ENCODE measurements at places on chromosomes 12 and 14. TPM values are rescaled to one million over a fixed set of nuclear protein-coding genes. Genes with fewer than 3 reads are reported as not detected.

DNA sequence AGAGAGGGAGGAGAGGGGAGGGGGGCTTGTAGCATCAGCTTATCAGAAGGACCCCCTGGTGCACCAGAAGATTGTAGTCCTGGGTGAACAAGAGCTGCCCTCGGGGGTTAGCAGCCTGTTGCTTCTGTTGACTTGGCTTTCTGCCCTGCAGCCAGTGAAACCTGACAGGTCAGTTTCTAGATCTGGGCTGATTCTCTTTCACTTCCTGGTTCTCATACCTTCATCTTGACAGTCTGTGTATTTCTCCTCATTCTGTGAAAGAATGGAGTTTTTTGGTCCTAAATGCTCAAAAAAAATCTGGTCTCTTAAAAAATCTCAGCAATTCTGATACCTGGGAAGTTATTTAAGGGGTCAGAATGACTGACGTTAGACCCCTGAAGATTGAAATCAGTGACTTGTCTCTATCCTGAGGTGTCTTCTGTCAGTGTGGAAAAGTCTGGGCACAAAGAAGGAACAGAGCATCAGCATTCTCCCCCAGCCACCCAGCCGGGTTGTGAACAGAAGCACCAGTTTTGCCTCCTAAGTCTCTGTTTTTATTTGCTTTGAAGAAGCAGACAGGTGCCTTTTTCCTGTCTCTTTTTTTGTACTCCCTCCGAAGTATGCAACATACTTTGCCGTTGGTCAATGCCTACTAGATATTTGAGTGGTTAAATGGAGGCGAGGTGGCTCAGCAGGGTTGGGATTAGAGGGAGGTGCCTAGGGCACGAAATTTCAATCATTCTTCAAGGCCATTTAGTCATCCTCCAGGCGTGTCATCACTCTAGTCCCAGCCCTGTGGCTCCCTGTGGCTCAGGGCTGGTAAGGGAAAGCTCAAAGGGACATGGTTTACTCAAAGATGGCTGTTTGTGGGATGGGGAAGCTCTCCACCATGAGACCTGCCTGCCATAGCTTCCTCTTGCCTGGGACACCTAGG, 24.0 kb downstream of the TTC9 start:
- peaks cover 60% of the 10 kb centered on the region for H3K36me3 ChIP-seq
- H3K27me3 ChIP-seq: no peaks in the 10 kb centered on the region
- H3K4me1 ChIP-seq: peaks cover 60% of the 10 kb centered on the region
- no peak overlapping the region for H3K4me3 ChIP-seq
- H3K27ac ChIP-seq: peak overlapping the region; percentile 74

- 0 out of 2 replicates have a peak, but pooled peaks cover 2% of the 10 kb centered on the region for H3K36me3 ChIP-seq
- no peaks in the 10 kb centered on the region for H3K27me3 ChIP-seq
- DNase-seq: no peak
- peak overlapping the region; percentile 48 for H3K27ac ChIP-seq
These were observed 116.6 kb upstream of the MED13L start for GRCh38 chr12:116393859-116394650.

DNA sequence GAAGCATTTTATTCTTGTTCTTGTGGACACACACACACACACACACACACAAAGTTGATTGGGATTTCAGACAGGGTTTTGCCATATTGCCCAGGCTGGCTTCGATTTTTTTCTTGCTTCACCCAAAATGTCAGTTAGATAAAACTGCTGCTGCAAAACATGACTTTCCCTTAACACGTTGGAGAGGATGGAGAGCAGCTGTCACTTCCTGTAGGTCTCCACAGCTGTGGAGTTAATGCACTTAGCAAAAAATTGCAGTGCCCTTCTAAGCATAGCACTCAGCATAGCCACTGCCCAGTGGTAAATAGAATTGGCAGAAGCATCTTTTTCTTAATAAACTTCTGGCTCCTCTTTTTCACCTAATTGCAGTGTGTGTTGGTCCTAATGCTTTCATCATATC, 54.5 kb downstream of the PDZRN4 start:
- no peaks in the 10 kb centered on the region for H3K36me3 ChIP-seq
- no peak overlapping the region for H3K4me3 ChIP-seq
- H3K27ac ChIP-seq: no peak overlapping the region
- no peaks in the 10 kb centered on the region for H3K27me3 ChIP-seq
- no peaks in the 10 kb centered on the region for H3K4me1 ChIP-seq

DNA sequence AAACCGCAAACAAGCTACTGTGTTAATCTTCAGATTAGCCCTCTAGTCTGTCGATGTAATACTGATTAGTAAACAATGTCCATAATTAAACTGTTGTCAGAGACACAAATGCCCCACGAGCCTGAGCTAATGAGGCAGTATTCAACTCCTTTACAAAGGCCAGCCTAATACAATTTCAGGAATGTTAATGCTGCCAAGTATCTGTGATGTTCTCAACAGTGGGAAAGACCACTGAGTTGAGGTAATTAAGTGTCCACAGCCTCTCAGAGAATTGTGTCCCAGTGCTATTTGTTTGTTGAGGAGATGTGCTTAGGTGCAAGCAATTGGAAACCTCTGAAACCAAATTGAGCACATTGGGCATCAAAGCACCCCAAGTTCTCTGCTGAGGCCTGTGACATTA, 139.4 kb upstream of the CDKN3 start:
- no peaks in the 10 kb centered on the region for H3K36me3 ChIP-seq
- DNase-seq: no peak
- peaks cover 32% of the 10 kb centered on the region for H3K4me1 ChIP-seq
- H3K27ac ChIP-seq: no peak overlapping the region
- no peak overlapping the region for H3K4me3 ChIP-seq

DNA sequence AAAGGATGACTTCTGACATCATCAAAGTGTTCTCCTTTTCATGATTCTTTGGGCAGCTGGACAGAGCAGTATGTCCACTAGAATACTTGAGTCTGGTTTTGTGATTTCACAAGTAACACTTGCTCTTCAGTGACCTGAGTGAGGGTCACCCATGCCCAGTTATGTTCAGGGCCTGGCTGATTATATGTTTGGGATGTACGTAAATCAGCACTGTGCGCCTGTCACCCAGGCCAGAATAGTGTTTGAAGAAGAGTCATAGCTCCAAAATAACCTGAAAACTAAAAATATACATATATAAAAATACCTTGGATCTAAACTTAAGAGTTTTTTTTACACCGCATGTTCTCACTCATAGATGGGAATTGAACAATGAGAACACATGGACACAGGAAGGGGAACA, 3.8 kb downstream of the BICD1 start:
- no peaks in the 10 kb centered on the region for H3K27me3 ChIP-seq
- H3K4me1 ChIP-seq: peaks cover 57% of the 10 kb centered on the region
- peak overlapping the region; percentile 3 for H3K27ac ChIP-seq
- peak overlapping the region; percentile 27 for H3K4me3 ChIP-seq
- no peak for DNase-seq
- H3K36me3 ChIP-seq: peaks cover 7% of the 10 kb centered on the region

DNA sequence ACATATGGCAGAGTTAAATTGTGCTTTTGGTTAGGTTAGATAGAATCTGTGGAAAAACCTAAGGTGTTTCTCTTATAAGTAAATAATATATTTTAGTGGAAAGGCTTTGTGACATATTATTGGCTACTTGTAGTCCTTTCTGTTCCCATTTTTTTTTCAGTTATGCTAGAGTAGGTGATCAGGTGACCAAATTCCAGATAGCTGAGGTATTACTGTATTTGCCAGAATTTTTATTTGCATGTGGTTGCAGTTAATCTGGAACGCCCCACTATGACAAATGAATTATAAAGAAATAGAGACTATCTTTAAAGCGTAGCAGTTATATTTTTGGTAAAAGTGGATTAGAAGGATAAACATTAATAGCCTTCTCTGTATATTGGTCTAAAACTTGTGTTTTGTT, 52.0 kb downstream of the ARHGAP5 start:
- H3K27me3 ChIP-seq: no peaks in the 10 kb centered on the region
- no peak overlapping the region for H3K27ac ChIP-seq
- no peak for DNase-seq
- H3K36me3 ChIP-seq: peaks cover 71% of the 10 kb centered on the region
- no peak overlapping the region for H3K4me3 ChIP-seq

- peaks cover 19% of the 10 kb centered on the region for H3K4me1 ChIP-seq
- H3K36me3 ChIP-seq: no peaks in the 10 kb centered on the region
- no peak overlapping the region for H3K27ac ChIP-seq
- H3K4me3 ChIP-seq: no peak overlapping the region
These were observed 52.8 kb downstream of the CRADD start for GRCh38 chr12:93729934-93730333.

DNA sequence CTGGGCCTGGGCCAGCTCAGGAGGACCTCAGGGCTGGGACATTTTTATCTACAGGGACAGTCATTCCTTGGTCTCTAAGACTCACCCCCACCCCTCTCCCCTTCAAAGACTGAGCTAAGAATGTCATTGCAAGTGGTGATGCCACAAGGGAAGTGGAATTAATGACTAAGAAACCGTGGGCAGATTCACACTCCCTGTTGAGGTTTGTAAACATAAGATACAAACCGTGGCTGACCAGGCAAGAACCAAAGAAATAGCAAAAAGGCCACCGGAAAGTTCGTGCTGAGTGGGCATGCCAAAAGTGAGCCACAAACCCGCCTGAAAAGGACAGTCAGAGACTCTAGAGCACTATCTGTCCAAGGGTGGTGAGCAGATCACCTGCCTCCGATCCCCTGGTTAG, 25.7 kb downstream of the NUAK1 start:
- H3K36me3 ChIP-seq: no peaks in the 10 kb centered on the region
- H3K27me3 ChIP-seq: no peaks in the 10 kb centered on the region
- peaks cover 86% of the 10 kb centered on the region for H3K4me1 ChIP-seq
- DNase-seq: no peak
- H3K4me3 ChIP-seq: no peak overlapping the region

DNA sequence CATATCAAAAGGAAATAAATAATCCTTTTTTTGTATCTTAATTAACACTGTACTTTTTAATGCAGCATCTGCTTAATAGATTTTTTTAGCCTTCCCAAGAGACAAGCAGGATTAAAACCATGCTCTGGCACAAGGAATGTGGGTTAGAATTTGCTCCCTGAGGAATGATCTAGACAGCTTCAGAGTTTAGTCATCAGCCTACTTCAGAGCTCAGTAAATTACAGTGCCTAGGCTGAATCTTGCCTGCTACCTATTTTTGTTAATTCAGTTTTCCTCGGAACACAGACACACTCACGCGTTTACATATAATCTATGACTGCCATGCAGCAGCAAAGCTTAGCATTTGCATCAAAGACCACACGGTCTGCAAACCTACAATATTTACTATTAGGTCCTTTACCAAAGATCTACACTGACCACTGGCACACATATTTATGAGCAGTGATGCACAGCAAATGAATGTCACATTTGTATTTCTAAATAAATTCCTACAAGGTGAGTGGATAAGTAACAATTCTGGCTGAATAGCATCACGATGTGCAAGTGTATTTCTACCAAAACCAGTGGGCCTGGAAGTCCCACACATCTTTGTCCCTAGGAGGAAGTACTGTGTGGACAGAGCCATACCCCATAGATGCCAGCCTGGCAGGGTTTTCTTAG, 309.8 kb upstream of the TMEM132C start:
- peaks cover 84% of the 10 kb centered on the region for H3K36me3 ChIP-seq
- H3K4me3 ChIP-seq: no peak overlapping the region
- DNase-seq: no peak
- no peaks in the 10 kb centered on the region for H3K4me1 ChIP-seq
- no peak overlapping the region for H3K27ac ChIP-seq

GRCh38 chr12:32826807-32827412, 69.7 kb downstream of the PKP2 start:
- H3K36me3 ChIP-seq: peaks cover 13% of the 10 kb centered on the region
- no peaks in the 10 kb centered on the region for H3K4me1 ChIP-seq
- H3K27me3 ChIP-seq: no peaks in the 10 kb centered on the region
- no peak overlapping the region for H3K27ac ChIP-seq
- DNase-seq: no peak

DNA sequence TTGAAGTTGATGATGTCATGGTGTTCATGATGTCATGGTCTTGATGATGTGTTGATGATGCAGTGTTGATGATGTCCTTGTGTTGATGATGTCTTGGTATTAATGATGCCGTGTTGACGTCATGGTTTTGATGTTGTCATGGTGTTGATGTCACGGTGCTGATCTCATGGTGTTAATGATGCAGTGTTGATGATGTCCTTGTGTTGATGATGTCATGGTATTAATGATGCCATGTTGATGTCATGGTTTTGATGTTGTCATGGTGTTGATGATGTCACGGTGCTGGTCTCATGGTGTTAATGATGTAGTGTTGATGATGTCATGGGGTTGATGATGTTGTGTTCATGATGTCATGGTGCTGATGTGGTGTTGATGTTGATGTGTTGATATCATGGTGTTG, 48.0 kb upstream of the RIMBP2 start:
- H3K4me1 ChIP-seq: no peaks in the 10 kb centered on the region
- H3K27ac ChIP-seq: no peak overlapping the region
- no peaks in the 10 kb centered on the region for H3K36me3 ChIP-seq
- DNase-seq: no peak
- no peaks in the 10 kb centered on the region for H3K27me3 ChIP-seq
- no peak overlapping the region for H3K4me3 ChIP-seq

DNA sequence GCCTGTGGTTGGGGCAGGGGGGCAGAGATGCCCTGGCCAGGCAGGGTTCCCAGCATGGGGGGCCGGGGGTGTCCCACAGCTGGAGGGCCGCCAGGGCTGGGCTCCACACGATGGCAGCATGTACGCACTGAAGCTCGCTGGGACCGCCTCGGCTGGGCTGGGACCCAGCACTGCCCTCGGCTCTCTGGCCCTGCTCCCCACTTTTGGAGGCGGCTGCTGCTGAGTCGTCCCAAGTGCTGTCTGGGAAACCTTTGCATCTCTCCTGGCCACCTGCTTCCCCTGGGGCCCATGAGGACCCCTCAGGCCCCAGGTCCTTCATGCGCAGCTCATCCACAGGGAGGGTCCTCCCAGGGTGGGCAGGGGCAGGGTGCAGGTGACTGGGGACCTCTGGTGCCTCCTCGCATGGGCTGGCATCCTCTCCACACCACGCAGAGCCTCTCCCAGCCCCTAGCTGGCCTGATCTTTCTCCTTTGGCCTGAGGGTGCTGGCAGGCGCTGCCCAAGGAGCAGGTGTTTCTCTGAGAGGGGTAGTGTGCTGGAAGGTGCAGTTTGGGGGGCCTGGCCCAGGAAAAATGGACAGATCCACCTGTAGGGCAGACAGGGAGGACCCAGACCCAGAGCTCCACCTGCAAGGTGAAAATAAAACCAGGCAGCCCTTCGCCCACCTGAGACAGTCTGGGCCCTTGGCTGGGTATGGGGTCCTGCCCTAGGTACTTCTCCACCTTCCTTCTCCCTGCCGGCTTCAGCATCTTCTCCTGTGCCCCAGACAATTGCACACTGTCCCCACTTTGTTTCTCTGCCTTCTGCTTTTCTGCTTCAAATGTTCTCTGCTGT, 46.9 kb downstream of the DLK1 start:
- no peaks in the 10 kb centered on the region for H3K4me1 ChIP-seq
- H3K4me3 ChIP-seq: no peak overlapping the region
- peaks cover 15% of the 10 kb centered on the region for H3K36me3 ChIP-seq
- no peak for DNase-seq

PCNX1 gene
- 43.4 TPM for total RNA-seq

MARK3 gene
- 93.7 TPM for total RNA-seq

ARMH4 gene
- total RNA-seq: 12.1 TPM

STYK1 gene
- total RNA-seq: 1.9 TPM

CIT gene
- total RNA-seq: 61.6 TPM

PRIMA1 gene
- total RNA-seq: 4.9 TPM

TAS2R50 gene
- 0.25 TPM for total RNA-seq

Data from WTC11 (cell line).